ENCODE measurements at places on chromosomes 16 and 17.

- peak; percentile 29 for DNase-seq
These were observed 39.7 kb downstream of the USP10 start for GRCh38 chr16:84739349-84740124.

GRCh38 chr16:58019866-58020538 lies 5.6 kb upstream of the MMP15 start:
- no peak for DNase-seq

DNA sequence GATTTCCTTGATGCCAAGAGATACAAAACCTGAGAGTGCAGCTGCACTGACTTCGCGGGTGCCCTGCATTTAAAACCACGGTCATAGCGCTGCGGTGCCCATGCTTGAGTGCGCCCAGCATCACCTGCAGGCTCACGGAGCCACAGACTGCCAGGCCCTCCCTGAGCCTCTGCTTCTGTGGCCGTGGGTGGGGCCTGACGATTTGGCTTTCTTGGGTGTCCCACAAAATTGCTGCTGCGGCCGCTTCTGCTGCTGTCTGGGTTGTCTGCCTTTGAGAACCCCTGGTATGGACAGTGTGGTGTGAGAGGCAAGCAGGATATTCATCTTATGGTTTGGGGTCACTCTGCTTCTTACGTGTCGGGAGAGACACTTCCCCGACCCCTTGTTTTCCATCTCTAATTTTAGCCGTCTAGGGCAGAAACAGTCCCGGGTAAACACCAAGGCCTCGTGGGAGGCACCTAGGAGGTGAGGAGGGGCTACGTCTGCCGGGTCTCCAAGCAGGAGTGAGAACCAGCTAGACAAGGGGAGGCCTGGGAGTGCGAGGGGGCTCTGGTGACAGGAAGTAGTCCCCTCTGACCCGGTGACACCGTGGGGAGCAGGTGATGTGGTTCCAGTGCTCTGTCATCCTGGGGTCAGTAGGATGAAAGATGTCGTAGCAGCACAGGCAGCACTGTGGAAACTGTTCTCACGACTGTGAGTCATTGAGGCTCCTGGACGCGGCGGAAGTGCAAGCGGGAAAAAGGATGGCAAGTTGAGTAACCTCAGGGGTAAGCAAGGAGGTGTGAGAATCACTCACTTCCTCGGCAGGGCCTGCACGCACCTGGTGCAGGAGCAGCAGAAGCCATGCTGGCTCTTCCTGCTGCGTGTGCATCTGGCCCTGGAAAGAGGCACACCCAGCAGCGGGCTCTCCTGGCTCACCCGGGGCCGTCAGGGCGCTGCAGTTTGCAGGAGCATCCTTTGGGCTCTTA lies 176.3 kb downstream of the RPTOR start:
- peak; percentile 51 for DNase-seq

GRCh38 chr17:17141860-17142552 lies 64.1 kb downstream of the PLD6 start:
- DNase-seq: peak; percentile 35

- no peak for DNase-seq
These were observed 32.2 kb upstream of the IL21R start for GRCh38 chr16:27369806-27370205.

- DNase-seq: peak; percentile 80
These were observed 9.2 kb downstream of the OR2C1 start for GRCh38 chr16:3364774-3365427.

GRCh38 chr17:18280766-18281371 lies 20.4 kb downstream of the MIEF2 start:
- no peak for DNase-seq

GRCh38 chr17:78473951-78474613 lies 95.6 kb downstream of the PGS1 start:
- DNase-seq: peak; percentile 49

GRCh38 chr17:77540975-77541374 lies 400.2 kb downstream of the SEC14L1 start:
- no peak for DNase-seq

DNA sequence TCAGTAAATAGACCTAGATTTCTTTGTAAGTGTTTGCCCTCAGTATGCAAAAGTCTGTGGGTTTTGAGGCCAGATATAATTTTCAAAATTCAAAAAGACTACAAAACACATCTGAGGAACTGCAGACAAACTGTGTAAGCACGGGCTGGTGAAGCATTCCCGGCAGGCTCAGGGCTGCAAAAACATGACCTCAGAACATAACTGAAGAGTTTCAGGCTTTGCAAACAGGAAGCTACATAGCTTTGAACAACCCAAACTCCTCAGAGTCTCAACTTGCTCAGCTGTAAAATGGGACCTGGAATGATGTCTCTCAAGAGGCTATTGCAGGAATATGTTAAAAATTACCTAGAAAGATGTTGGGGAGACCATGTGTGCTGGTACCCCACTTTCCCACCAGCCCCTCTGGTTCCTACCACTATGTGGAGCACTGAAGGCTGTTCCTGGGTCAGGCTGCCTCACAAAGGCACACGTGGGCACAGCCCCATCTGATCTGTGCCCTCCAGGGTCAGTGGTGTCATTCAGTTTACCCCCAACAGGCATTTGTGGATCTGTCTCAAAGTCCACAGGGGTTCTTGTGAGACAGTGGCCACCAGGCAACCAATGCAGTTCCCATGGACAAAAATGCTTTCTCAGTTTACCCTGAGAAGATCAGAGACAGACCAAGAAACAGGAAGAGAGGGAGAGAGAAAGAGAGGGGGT lies 72.9 kb downstream of the CREBBP start:
- DNase-seq: no peak

DNA sequence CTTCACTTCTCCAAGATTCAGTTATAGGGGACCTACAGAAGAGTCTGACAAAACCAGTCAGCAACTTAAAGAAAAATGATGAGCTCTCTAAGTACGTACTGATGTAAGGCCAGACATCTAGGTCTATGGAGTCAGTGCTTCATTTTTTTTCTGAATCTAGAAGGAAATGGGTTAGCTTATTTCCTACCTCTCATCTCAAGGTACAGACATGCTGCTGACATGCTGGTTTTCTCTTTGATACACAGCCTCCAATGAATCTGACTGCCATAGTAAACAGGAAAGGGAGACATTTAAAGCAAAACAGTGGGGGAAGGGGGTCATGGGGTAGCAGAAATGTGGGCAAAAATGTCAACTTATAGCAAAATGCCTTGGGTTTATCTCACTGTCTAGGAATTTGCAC lies 16.4 kb downstream of the CDR2 start:
- peak; percentile 37 for DNase-seq

- no peak for DNase-seq
These were observed 352 bp upstream of the VMO1 start for GRCh38 chr17:4786516-4786915.

DNA sequence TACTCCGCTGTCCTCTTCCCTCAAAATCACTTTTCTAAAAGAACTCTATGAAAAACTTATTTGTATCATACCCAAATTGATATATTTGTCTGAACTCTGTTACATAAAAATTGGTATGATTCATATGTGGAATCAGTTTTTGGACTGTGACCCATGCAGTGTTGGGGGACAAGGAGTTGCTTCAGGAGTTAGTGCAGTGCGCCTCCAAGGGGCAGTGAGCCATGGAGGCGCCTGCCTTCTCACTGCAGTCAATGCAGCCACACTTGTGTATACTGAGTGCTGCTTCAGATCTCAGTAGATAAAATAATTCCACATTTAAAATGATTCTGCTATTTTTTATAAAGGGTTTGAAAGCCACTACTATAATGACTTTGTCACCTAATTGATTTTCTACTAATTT lies 32.5 kb downstream of the DGKE start:
- no peak for DNase-seq

GRCh38 chr17:59914274-59914854 lies 21.4 kb downstream of the RPS6KB1 start:
- peak; percentile 70 for DNase-seq

- DNase-seq: peak; percentile 65
These were observed 145.6 kb upstream of the TBX2 start for GRCh38 chr17:61253937-61254574.

DNA sequence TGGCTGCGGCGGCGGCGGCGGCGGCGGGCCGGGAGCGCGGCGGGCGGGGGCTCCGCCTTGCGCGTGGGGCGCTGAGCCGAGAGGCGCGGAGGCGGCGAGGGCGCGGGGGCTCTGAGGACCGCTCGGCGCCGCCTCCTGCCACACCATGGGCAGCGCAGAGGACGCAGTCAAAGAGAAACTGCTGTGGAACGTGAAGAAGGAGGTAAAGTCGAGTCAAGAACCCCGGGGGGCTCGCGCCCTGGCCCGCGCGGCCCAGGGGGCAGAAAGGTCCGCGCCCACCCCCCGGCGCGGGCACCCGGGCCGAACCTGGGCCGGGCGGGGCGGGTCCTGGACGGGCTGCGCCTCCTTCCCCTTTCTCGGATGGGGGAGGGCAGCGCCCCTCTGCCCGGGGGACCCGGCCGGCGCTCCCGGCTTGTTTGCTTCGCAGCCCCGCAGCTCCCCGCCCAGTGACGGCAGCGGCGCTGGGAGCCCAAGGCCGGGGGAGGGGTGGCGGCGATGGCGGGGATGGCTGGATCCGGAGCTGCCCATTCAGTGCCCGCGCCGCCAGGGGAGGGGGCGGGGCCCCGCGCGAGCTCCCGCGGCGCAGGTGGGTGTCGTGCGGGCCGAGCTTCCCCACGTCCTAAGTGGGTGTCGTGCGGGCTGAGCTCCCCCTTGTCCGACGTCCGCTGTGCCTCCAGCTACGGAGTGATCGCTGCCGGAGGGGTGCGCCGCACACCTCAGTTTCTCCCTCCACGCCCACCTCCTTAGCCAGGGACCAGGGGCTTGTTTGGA lies 428 bp downstream of the SGSM2 start:
- peak; percentile 67 for DNase-seq

DNA sequence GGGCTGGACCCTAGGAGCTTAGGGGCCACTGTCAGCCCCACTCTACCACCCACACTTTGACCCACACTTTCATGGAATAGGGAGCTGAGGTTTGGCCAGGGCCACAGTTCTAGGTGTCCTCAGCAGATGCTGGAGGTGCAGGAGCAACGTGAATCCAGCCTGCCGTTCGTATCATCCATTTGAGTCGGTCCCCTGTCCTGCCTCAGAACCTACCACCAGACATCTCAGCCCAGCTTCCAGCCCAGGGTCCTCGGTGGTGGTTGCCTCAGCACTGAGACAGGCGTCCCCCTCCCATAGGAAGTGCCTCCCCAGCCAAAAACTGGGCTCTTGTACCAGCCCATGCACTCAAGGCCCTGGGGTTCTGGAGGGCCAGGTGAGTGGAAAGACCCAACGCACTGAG lies 359 bp upstream of the ITGAE start:
- no peak for DNase-seq

DNA sequence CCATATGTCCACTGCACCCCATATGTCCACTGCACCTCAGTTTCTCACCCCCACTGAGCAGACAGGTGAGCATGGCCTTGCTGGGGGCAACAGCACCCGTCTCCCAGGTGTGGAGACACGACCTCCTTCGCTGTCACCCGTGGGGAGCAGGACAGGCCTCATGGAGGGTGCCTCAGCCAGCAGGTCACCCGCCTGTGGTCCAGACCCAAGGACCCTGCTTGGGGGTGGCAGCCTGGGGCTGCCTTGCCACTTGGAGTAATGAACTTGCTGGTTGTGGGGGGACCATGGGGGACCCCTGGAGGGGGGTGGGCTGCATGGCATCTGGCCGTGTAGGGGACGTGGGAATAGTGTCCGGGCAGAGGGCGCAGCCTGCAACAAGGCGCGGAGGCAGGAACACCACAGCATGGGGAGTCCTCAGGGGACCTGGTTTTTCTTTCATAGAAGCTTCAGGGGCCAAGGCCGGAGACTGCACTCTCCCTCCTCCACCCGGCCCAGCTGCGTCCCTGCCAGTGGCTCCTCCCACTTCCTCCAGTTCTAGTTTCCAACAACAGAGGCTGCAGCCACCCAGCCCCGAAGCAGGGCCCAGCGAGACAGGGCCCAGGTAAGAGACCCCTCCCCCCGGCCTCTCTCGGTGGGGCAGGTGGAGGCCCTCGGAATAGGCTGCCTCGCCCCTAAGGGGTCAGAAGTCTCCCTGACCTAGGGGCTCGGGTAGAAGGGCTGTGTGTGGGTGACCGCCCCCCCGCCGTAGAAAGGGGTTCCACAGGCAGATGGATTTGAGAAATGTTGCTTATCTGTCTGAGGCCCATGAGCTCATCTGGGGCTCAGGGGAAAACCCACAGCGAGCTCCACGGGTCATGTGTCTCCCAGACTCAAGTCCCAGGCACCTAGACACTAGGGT lies at the start of gene NHLRC4:
Gene NHLRC4 (plus strand): TSS at position 531 of the 898 bp plus-strand sequence. CDS start 1,043 bp downstream, outside the sequence.
- DNase-seq: peak; percentile 15

DNA sequence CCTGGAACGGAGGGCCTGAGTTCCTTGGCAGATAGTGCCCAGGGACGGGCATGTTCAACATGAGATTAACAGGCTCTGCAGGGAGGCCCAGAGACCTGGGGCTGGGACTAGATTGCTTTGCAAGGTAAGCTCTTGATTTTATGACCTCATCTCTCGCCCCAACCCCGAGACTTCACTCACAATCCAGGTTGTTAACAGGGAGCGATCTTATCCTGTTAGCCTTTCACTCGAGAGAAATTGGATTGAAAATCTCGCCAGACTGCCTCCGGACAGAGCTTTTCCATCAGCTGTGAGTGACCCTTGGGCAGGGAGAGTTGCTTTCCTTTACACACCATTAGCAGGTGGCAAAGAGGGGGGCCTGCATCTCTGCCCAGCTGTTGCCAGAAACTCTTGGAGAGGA lies 521.7 kb upstream of the EEF2KMT start:
- DNase-seq: no peak

- no peak for DNase-seq
These were observed 3.4 kb downstream of the NPB start for GRCh38 chr17:81905424-81905875.

- peak; percentile 65 for DNase-seq
These were observed 885 bp upstream of the SLC35B1 start for GRCh38 chr17:49708515-49709183.

DNA sequence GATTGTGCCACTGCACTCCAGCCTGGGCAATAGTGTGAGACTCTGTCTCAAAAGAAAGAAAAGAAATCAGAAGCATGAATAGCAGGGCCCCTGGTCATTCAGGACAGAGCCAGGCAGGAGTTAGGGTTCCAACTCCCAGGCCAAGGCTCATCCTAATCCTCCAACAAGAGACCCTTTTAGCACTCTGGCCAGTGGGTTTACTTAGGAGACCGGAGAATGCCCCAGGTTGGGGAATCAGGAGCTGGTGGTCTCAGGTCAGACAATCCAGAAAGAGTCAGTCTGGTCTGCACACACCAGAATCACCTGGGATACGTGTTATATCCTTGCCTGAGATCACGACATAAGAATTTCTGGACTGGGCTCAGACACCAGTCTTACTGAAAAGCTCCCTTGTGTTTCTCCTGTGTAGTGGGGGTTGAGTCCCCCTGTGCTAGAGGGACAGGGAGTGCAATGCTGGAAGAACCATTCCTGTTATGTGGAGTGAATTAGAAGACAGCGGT lies 48.7 kb downstream of the CCDC42 start:
- no peak for DNase-seq
